ENCODE measurements at places on chromosomes 5 and 9. TPM values are rescaled to one million over a fixed set of nuclear protein-coding genes. Genes with fewer than 3 reads are reported as not detected.

DNA sequence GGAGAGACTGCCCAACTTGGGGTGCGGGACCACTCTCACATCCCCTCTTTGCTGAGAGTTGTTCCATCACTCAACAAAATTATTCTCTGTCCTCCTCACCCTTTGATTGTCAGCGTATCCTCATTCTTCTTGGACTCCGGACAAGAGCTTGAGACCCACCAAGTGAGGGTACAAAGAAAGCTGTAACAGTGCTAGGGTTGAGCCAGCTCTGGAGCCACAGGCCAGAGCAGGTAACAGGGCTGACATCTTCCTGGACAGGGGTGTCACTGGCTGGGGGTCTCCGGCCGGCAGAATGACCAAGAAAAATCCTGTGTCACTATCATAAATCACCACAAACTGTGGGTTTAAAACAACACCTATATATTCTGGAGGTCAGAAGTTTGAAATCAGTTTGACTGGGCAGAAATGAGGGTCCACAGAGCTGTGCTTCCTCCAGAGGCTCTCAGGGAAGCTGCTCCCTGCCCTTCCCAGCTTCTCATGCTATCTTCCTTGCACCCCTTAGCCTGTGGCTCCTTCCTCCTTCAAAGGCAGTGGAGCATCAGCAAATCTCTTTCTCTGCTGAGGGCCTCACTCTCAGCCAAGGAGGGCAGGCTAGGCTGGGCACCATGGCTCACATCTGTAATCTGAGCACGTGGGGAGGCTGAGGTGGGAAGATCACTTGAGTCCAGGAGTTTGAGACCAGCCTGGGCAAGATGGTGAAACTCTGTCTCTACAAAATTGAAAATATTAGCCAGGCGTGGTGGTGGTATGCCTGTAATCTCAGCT lies 4.1 kb upstream of the BBLN start:
- DNase-seq = no peak

PCDHGA2 gene
- total RNA-seq = not detected

TNC gene
- not detected for total RNA-seq

DMRT3 gene
- total RNA-seq = not detected

GRCh38 chr9:90546200-90546599 lies 96.4 kb downstream of the DIRAS2 start:
- no peak for DNase-seq

- DNase-seq = no peak
These were observed 49.2 kb upstream of the CPLX2 start for GRCh38 chr5:175822225-175822624.

SLC45A2 gene
- not detected for total RNA-seq

SRA1 gene
- total RNA-seq = 38.9 TPM

GRCh38 chr9:130399768-130400167 lies 45.0 kb upstream of the ASS1 start:
- no peak for DNase-seq

DNA sequence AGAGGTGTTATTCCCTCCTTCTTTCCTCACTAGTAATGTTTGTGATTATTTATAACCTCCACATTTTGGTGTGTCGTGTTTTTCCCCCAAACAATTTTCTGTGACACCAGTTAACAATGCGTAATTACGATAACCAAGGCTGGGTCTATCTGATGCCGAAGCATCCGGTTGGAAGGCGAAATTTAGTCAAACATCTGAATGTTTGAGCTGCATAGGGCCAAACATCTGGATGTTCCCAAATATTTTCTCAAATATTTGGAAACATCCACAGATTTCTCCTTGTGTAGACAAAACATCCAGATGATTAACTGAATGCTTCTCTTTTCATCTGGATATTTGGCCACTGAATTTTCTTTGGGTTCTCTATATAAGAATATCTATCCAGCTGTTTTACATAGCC lies 371.7 kb downstream of the NFIB start:
- DNase-seq = no peak

FAM151B gene
- total RNA-seq = 0.32 TPM

FRMD3 gene
- total RNA-seq = 2.8 TPM

GRCh38 chr5:169142264-169142970 lies 158.5 kb downstream of the SLIT3 start:
- DNase-seq = no peak

AHRR gene
- total RNA-seq = 4.5 TPM

- no peak for DNase-seq
These were observed 89.9 kb upstream of the FBN2 start for GRCh38 chr5:128627939-128628338.

GRCh38 chr9:93663877-93664548 lies 87.6 kb downstream of the PHF2 start:
- no peak for DNase-seq

- no peak for DNase-seq
These were observed 200.1 kb downstream of the NSG2 start for GRCh38 chr5:174245516-174246075.

BARHL1 gene
- total RNA-seq = not detected

MYMK gene
- not detected for total RNA-seq

DNA sequence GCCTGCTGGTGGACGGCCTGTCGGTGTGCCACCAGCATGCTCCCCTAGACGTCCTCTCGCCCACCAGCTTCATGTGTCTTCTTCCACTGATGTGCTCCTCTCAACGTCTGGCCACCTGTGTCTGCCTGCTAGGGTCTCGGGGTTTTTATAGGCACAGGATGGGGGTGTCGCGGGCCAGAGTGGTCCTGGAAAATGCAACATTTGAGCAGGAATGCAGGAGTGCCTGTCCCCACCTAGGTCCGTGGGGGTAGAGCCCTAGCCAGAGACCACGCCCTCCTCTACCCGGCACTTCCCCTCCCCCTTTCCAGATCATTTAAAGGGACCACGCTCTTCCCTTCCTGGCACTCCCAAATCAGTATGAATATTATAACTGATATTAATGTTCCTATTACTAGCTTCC lies 48.0 kb upstream of the OSMR start:
- DNase-seq = no peak

- DNase-seq = no peak
These were observed 24.4 kb upstream of the ICE1 start for GRCh38 chr5:5398071-5398470.

GRCh38 chr9:20823051-20823450 lies 139.0 kb downstream of the FOCAD start:
- DNase-seq = no peak

PTCH1 gene
- 11.8 TPM for total RNA-seq
